ENCODE measurements at places on chromosomes 7 and 10.

DNA sequence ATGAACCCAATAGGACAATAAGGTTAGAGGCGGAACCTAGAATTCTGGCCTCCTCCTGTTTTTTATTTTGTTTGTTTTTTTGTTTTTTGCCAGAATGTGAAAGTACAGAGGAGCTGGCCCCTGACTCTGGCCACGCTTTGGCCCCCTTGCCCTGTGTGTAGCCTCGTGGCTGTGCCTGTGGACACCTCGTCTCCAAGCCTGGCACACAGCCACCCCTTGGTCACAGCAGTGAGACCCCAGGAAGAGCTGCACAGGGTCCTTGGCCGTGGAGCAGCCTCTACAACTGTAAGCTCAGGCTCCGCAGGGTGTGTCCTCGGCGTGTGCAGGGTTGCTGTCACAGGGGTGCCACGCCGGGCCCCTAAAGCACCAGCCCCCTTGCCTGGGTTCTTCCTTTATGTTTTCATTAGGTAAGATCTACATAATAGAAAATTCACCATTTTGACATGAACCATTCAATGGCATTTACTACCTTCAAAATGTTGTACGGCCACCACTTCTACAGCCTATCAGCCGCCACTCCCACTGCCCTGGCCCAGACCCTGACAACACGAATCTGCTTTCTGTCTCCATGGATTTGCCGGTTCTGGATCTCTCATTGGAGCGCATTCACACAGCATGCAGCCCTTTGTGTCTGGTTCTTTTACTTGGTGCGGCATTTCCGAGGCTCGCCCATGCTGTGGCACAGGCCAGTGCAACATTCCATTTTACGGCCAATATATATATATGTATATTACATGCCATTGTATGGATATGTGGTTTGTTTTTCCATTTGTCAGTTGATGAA lies 51.0 kb downstream of the AMZ1 start:
- DNase-seq, result no peak

GRCh38 chr10:79024720-79025198 lies 44.0 kb upstream of the ZMIZ1 start:
- DNase-seq, result no peak

DNA sequence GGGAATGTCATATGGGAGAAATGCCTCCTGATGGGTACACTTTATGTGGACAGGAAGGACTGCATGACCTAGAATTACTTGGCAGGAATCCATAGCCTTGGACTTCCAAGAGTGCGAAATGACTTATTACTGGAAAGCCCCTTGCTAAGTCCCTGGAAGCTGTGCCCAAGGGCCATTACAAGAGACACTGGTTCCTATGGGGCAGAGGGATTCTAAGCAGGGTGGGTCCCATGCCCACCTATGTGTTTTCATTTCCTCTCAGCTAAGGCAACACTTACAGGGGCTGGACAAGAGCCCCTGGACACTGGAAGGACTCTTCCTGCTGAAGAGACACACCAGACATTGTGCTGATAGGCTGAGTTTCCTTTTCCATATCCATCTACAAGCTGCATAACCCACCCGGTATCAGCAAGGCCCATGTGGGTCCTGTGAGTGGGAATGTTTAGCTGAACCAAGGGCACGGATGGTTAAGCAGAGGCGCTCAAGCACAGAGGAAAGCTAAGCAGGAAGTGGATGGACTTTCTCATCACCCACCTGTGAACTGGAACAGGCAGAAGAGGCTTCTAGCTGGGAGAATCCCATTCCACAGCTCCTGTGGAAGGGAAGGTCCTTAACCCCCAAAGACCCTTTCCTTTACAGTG lies 56.2 kb downstream of the XPNPEP1 start:
- DNase-seq, result peak; percentile 71

GRCh38 chr7:41046776-41047175 lies 656.1 kb downstream of the INHBA start:
- DNase-seq, result no peak

DNA sequence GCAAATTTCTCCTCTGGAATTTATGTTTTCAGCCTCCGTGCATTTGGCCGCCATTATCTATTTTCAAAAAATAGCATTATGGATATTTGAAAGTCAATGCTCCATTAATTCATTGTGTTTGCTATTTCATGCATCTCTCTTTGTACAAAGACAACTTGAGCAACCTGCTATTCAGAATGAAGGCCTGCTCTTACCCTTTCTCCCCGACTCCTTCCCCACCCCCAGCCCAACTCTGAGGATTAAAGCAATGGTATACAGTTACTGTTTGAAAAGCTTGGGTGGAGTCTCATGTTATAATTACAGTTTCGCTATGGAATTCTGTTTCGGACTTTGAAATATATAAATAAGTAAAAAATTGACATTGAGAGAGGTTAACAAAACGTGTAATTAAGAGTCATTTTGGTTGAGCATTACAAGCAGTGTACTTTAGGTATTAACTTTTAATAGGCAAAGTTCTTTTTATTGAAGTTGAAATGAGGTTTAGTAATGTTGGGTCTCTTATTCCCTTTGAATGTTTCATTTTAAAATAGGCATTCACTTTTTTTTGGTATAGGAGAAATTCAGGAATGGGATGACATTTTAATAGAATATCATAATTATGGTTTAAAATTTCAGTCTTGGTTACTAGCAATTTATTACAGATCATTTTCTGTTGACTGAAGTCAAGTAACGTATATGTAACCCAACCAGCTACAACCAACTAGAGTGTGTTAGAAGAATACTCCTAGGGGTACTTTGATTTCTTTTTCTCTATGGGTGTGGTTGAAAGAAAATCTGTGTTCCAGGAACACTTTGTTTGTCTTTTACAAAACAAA lies 93.1 kb downstream of the ARID5B start:
- DNase-seq, result no peak

DNA sequence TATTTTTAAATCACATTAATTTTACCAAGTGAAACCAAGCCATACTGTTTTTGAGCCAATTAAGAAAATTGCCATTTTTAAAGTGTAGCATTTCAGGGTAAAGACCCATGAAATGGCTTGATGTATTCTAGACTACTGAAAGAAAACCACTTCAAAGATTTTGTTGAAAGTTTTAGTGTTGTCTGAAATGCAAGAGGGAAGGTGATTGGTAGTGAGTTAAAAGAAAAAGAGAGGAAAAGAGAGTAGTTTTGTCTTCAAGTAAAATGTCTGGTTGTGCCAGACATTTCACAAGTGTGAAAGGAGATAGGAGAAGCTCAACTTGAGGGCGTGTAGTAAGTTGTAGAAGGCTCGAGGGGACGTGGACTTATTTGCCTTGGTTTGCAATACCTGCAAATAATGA lies 41.6 kb downstream of the CALML5 start:
- DNase-seq, result no peak

DNA sequence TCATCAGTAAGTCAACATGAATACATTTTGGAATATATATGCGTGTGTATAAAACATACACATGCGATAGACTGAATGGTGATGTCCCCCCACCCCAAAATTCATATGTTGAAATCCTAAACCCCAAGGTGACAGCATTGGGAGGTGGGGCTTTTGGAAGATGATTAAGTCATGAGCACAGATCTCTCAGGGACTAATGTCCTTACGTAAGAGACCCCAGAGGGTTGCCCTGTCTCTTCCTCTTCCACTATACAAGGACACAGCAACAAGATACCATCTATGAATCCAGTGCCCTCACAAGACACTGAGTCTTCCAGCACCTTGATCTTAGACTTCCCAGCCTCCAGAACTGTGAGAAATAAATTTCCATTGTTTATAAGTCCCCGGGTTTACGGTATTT lies 22.5 kb downstream of the DRGX start:
- no peak for DNase-seq

DNA sequence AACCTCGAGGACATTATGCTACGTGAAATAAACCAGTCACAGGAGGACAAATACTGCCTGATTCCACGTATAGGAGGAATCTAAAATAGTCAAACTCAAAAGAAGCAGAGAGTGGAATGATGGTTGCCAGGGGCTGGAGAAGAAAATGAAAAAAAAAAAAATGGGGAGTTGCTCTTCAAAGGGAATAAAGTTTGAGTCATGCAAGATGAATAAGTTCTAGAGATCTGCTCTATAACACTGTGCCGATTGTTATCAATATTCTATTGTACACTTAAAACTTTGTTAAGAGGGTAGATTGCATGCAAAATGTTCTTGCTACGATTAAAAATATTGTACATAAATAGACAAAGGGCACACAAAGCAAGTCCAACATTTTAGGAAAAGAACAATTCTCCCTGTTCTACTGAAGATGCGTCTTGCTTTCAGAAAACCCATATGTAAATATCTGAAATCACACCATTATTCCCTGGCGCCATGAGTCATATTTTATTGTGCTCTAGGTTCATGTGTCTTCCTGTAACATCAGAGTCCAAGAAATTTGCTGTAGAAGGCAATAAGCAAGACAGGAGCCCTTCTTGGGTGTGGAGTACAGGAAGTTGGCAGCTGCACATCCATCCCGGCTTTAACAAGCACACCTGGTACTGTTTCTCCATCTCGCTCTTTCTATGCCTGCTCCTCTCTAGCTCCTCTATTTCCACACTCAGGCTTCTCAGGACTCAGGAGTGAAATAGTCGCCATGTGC lies 145.9 kb downstream of the GFRA1 start:
- no peak for DNase-seq

DNA sequence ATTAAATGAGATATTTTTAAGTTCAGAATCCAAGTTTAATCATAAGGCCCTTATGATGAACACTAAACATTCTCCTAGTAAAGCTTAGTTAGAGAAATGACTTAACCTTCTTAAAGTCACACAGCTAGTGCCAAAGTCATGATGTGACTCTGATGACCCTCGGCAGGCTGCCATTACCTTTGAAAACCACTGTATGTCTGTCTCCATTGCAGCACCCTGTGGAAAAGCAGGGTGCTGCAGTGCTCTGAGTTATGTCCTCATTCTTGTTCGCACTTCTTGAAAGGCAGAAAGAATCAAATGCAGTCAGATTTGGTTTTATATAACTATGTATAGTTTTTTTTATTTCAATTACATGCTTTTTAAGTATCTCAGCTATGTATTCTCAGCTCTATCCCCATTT lies 105.0 kb downstream of the PHTF2 start:
- DNase-seq, result no peak

DNA sequence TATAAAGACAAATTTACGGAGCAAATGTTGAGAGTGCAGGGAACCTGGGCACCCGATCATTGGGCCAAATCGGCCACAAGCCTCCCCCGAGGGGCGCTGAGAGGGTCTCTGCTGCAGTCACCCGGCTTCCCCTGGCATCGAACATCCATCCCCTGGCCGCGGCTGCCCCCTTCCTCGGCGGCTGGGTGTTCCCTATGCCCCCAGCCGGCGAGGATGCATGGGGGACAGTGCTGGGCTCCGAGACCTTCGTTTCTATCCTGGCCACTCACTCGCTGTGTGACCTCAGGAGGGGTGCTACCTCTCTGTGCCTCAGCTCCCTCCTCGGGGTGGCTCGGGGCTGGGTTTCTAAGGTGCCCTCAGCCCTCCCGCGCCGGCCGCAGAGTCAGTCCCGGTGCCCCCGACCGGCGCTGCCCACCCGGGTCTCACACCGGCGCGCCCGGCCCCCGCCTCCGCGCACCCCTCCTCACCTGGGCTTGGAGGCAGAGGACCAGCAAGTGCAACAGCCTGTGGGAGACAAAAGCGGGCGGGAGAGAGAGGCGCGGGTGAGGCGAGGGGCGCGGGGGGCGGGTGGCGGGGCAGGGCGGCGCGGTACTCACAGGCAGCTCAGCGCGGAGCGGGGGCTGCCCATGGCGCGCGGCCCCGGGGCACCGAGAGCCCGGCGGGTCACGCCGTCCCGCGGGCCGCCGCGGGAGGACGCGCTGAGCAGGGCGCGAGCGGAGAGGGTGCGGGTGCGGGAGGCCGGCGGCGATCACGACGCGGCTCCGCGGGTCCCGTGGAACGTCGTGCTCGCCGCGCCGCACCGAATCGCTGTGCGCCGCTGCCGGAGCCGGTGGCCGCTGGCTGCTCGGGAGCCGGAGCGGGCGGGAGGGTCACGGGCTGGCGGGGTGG lies at the start of gene FGF8:
Gene FGF8, minus strand, starts transcription at position 842 of the 888 bp plus-strand sequence. Its CDS starts 214 bp downstream, at position 628.
- no peak for DNase-seq

DNA sequence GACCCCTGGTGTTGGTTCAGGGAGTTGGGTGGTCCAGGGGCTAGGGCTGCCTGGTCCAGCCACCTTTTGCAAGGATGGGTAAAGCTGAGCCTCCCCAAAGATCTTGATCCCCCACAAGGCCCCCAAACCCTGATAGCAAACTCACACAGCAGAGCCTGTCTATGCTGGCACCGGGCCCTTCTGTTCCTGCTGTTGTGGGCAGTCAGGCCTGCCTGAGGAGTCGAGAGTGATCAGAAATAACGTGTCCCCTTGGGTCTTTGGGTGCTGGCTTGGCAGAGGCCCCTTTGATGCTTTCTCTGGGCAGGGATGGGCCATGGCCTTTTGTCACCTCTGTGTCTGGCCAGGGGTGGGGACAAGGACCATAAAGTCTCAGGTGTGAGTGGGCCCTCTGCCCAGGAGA lies 715 bp upstream of the MUC12 start:
- no peak for DNase-seq

GRCh38 chr7:150903606-150904005 lies 51.3 kb downstream of the AOC1 start:
- peak; percentile 20 for DNase-seq

- no peak for DNase-seq
These were observed 150.6 kb upstream of the FOXP2 start for GRCh38 chr7:114264023-114264422.

DNA sequence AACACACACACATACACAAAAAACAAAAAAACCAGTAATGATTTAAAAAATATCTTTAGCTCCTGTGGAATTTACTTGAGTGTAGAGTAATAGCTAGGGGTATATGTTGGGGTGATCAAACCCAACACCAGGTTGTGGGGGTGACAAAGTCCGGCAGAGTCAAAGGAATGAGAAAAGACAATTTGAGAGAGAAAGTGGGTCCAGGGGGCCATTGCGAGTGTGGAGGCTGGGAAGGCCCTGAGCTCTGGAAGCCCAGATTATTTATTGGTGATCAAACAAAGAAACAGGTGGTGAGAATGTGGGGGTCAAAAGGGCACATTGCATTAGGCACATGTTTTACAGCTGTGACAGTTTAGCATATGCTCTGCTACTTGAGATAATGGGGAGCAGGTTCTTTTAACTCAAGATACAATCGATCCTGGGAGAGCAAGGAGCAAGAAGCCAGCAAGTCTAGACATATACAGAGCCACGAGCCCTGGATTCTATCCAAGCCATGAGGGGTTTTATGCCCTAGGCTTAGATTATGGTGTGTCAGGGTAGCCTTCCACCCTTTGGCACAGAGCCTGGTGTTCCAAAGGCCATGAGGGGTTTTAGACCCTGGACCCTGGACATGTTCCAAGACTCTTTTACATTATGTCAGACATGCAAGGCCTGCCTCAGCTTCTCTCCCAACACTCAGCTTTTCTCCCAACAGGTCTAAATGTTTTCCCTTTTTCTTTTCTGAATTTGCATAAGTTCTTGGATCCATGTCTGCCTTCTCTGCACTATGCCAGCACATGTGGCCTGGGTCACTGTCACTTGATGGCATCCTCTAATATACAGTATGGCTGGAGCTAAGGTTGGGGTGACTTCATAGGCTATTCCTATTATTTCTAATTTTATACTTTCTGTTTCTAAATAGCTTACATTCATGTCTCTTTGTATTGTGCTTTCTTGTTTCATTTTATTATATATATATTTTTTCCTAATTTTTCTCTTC lies 48.6 kb upstream of the MKI67 start:
- no peak for DNase-seq

Data from epithelial cell of proximal tubule (primary cell).